ENCODE measurements at places on chromosomes 1 and 21.

DNA sequence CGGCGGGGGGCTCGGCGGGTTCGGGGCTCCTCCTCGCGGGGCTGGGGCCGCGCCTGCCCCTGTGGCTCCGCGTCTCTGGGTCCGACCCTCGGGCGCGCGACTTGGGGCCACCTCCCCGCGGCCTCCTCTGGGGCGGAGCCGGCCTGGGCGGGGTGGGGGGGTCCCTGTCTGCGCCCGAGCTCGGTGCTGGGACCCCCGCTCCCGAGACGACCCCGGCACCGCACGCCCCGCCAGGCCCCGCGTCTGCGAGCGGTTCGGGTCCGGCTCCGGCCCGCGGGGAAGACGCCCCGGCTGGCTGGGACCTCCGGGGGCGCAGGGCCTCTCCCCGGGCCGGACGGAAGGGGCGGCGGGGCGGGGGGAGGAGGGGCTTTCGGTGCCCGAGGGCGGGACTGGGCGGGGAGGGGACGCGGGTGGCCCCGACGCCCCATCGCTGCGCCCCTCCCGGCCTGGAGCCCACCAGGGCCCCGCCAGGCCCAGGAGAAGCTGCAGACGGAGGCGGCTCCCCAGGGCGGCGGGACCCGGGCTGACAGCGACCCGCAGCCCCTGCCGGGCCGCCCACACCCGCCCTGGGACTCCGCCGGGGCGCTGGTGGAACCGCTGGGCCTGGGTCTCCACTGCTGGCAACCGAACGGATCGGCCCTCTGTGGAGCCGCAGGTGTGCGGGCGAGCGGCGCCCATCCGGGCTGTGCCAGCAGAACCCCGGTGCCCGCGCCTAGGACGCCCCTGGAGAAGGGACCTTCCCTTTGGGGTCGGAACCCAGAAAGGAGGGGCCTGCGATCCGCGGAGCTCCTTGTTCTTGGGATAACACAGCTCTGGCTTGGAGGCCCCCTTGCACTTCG is 610 bp downstream of the COL6A2 start:
- peak; percentile 59 for DNase-seq

DNA sequence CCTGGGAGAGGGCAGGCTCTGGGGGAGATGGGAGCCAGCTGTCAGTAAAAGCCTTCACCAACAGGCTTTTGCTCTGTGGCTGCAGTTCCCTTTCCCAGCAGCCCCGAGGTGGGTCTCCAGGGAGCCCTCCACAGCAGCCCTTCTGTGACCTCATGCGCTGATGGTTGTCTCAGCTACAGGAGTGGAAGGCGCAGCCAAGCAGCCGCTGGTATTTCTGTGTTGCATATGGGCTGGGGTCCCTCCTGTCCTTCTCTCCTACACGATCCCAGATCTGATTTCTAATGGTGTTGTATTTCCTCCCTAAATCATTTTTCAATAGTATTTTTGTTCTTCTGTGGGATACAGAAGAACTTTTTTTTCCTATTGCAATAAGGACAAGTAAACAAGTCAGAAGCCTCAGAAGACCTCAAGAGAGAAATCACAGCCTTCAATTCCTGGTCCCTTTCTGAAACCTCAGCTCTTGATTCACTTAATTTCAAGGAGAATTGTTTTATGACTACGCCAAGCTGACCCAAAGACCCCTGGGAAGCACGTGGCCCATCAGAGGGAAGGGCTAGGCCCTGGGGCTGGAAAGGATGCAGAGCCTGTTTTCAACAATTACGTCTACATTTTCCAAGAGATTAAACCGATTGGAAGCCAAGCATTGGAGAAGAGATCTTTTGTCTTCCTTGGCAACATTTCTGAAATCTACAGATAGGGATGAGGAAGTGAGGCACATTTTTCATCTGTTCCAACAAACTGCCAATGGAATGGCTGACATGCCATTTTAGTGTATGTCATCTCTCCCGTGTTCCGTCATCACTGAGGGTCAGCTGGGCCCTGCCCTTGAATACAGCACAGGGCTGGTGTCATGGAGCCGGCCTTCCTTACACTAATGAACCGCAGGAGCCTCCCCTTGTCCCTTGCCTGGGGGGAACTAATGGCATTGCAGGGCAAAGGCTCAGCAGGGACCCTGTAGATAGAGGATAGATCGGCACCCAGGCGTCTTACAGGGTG is 42.0 kb upstream of the SCCPDH start:
- DNase-seq: no peak

DNA sequence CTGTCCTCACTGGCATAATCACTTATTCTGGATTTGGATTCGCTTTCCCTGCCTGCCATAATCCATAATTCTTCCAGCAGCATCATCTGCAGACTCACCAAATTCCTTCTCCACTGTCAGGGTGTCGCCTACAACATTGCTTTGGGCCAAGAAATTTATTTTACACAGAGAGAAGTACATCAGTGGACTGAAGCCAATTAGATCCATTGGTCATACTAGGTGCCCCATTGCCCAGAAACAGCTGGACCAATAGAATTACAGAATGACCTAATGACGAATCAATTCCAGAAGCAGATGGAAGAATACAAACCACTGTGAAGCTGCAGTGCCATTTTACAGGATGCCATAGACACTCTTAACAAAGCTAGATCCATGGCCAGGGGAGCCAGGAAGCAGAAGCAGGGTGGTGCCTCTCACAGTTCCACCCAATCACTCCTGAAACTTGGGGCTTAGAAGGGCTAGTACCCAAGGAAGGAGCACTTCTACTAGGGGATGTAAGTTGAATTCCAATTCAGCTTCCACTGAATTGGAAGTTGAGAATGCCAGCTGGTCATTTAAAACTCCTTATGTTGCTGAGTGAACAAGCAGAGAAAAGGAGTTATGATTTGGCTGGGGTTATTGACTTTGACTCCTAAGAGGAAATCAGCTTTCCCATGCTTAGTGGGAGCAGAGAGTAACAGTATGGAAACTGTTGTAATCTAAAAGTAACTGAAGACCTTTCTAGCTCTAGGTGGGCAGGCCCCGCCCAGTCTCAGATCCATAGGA is 44.0 kb downstream of the EDN2 start:
- no peak for DNase-seq

- no peak for DNase-seq
These were observed 2.5 kb downstream of the CNR2 start for GRCh38 chr1:23910553-23911246.

- no peak for DNase-seq
These were observed 1.3 kb downstream of the TMEM167B start for GRCh38 chr1:109091839-109092193.

DNA sequence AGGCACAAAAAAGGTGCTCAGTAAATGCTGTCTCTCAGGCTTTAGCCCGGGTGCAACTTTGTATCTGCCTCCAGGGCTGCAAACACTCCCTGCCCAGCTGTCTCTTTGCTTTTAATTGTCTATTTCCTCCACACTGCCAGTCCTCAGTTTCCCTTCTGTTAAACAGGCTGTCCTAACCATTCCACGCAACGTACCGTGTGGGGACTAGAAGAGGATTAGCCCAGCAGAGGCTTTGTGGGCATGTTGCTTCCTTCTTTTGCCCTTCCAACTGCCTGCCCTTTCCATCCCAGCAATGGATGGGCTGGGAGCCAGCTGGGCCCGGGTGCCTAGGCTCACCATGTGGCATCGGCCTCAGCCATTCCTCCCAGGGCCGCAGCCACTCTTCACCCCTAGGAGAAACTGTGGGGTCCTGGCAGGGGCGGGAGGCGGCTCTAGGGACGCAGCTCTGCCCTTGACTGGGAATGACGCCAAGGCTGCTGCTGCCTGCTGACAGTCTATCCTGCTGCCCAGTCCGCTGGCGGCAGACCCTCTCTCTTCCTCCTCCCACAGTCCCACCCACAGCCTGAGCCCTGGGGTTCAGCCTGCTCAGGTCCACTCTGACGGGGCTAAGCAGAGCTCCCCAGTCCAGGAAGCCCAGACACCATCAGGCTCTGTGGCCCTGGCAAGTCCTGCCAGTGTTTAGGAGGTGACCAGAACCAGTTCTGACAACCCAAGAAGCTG is 40.6 kb upstream of the LRP8 start:
- peak; percentile 45 for DNase-seq

- DNase-seq: no peak
These were observed 11.3 kb upstream of the SAMSN1 start for GRCh38 chr21:14557413-14557812.

- DNase-seq: no peak
These were observed 93.9 kb upstream of the PRMT6 start for GRCh38 chr1:106962591-106962990.

- DNase-seq: peak; percentile 33
These were observed 129.0 kb downstream of the DMRTB1 start for GRCh38 chr1:53588053-53588779.

- DNase-seq: no peak
These were observed 29.5 kb downstream of the RNF11 start for GRCh38 chr1:51265618-51266017.

DNA sequence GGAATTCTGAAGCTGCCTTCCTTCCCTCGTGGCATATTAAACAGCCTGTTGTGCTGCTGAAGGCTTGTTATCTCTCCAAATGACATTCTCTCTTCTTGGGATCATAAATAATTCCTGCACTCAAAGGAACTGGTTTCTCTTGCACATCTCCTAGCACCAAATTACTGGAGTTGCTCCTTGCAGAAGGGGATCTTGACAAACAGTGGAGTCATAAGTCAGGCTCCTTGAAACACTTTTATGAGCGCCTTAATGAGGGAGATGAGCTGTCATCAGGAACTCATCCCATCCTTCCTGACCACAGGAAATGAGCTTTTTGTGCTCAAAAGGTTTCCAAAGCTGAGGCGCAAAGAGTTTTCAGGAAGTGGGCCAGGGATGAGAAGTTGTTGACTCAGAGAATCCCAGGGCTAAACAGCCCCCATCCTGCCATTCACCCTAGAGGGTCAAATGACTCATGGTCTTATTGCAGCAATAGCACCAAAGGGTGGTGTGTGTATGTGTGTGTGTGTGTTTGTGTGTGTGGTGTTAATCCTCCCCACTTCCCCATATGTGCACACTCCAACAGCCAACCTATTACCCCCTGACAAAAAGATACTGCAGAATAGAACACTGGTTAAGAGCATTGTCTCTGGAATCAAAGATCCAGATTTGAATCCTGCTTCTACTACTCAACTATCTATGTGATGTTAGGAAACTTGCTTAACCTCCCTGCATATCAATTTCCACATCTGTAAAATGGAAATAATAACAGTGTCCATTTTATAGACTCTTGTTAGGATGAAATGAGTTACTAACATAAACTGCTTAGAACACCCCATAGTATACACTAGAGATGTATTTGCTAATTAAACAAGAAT is 2.8 kb upstream of the PHC2 start:
- no peak for DNase-seq

DNA sequence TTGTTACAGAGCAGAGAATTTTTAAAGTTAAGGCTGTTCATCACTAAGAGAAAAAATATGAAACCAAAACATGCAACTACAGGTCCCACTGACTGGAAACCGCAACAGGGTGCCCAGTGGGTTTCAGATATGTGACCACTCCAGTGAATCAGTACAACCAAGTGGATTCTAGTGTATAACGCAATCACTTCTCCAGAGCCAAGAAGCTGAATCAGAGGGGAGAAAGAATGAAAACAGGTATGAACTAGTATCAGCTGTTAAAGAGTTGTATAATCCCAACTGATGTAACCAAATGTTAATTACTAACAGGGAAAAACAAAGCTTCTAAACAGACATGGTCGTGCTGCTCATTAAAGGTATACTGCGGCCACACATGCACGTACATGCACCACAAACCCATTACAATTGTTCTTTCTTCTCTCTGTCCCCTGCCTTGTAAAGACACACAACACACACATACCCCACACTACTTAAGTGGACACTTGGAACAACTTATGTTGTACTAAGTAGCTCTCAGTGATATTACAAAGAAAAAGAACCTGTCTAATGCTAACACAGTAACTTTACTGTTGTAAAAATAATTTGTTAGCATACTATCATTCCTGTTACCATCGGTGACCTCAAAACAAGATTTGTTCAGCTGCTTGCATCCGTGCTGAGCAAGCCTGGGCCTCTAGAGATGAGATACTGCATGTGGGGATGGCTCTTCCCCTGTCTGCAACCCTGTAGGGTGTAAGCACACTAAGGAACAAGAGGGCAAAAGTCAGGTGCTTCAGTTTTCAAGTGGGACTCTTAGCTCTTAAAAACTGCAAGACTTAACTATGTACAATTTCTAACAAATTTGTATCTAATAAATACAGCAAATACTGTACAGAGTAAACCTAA is 74.2 kb downstream of the PTPN14 start:
- no peak for DNase-seq

DNA sequence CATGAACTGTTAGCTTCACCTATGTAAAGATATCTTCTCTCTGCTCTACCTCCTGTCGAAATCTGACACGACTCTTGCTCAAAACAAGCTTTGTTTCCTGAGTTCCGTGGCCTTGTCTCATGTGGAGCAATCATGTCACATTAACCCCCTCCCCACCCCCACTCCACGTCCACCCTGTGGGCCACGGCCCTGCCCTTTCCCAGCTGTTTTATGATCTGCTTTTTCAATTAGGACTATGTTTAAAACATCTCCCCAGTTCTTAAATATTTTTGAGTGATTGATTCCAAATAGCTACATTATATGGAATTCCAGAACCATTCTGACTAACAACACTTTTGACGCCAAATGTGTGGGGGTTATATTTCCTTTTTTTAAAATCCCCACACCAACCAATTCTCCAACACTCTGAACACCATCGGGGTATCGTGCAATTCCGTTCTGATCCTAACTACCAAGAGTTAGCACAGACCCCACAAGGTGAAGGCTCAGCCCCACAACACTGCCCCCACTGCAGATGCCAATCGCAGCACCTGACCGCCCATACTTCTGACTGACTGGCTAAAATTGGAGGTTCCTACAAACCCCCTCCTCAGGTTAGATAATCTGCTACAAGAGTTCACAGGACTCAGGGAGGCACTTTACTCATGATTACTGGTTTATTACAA is 12.7 kb upstream of the S100A8 start:
- DNase-seq: peak; percentile 20

DNA sequence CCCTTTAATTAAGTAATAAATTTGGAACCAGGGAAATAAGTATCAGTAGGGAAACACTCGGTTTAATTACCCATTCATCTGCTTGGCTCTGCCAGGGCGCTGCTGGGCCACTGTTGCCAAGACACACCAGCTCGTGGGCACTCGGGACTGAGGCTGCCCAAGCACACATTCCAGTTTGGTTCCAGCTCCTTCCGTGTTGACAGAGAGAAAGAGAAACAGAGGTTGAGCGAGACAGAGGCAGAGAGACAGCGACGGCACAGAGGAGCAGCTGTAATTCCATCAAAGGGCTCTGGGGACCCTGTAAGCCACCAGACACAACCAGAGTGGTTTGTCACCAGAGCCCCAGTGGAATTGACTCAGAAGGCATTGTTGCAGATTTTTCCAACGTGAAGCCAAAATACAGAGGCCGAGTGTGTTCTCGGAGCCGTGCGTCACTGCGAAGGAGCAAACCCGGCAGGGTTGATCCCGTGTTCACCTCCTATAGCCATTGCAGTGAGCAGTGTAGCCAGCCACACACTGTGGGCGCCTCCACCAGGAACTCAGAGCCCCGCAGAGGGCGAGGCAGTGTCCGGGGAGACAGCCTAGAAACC is 33.5 kb downstream of the SYF2 start:
- no peak for DNase-seq
